Esophagus squamous epithelium (tissue), 5 donors: ENCODE measurements at places on chromosomes 2 and 18. TPM values are rescaled to one million over a fixed set of nuclear protein-coding genes. Genes with fewer than 3 reads are reported as not detected.

Gene SH3RF3
- 2.4 TPM for total RNA-seq

- H3K4me3 ChIP-seq, result no peak overlapping the region
- DNase-seq, result no peak
- no peaks in the 10 kb centered on the region for H3K36me3 ChIP-seq
Observed at GRCh38 chr2:30914456-30914855, 107.2 kb upstream of the CAPN13 start.

Gene FEV
- not detected for total RNA-seq

Gene SRD5A2
- not detected for total RNA-seq

DNA sequence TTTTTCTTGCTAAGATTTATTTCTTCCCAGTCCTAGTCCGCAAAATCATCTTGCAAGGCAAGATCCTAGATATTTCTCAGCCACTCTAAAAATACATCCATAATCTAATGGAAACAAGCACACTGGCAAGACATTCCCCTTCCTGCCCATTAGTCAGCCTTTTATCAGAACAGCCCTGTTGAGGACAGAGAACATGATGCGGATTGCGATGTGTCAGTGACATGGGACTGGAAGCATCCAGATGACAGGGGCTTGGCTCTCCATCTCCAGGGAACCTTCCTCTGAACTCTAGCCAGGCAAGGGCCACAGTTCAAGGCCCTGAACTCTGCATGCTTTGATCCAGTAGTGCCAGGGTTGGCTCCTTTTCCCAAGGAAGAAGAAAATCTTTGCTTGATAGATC, 70.0 kb downstream of the VSNL1 start:
- H3K36me3 ChIP-seq, result no peaks in the 10 kb centered on the region
- H3K4me3 ChIP-seq, result no peak overlapping the region
- H3K4me1 ChIP-seq, result peaks cover 3% of the 10 kb centered on the region
- DNase-seq, result no peak

Gene SERPINB12
- total RNA-seq, result 13.2 TPM

Gene LRP2
- total RNA-seq, result not detected

DNA sequence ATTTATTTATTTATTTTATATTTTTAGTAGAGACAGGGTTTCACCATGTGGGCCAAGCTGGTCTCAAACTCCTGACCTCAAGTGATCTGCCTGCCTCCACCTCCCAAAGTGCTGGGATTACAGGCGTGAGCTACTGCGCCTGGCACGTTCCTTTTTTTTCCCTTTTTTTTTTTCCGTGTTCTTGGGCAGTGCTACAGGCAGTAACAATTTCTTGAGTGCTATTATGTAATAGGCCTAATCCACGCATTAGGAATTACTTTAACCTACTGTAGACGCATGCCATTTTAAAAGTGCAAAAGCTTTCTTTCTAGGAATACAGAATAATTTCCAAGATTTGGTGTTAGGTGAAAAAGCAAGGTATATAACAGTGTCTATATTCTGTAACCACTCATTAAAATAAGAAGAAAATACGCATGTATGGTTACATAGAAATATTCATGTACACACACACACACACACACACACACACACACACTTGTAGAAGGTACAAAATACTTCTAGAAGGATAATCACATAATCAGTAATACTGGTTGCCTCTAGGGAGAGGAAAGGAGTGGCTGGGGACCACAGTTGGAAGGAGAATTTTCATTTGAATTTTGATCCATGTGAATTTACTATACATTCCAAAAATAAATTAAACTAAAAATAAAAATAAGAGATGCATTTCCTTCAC, 92.3 kb downstream of the METTL8 start:
- no peaks in the 10 kb centered on the region for H3K4me1 ChIP-seq
- H3K27ac ChIP-seq, result no peak overlapping the region
- H3K36me3 ChIP-seq, result no peaks in the 10 kb centered on the region
- H3K27me3 ChIP-seq, result no peaks in the 10 kb centered on the region
- DNase-seq, result no peak
- no peak overlapping the region for H3K4me3 ChIP-seq

DNA sequence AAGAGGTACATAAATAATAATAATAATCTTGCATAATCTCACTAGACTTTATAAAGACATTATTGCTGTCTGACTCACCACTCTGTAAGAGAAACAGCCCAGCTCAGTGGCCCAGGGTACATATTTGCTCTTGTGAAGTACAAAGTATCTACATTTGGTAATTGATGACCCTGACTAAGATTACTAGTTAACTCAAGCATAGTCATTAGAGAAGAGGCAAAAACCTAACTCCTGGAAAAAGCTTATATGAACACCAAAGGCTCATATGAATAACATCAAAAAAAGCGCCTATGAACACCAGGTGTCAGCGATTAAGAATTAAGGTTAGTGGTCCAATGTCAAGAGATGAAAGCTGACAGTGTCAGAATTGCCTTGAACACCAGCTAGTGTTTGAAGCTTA, 38.4 kb downstream of the RAD51AP2 start:
- no peak overlapping the region for H3K4me3 ChIP-seq
- DNase-seq, result no peak
- no peaks in the 10 kb centered on the region for H3K27me3 ChIP-seq
- H3K4me1 ChIP-seq, result peaks cover 6% of the 10 kb centered on the region
- no peaks in the 10 kb centered on the region for H3K36me3 ChIP-seq
- no peak overlapping the region for H3K27ac ChIP-seq

GRCh38 chr2:127625572-127625951, 20.4 kb upstream of the GPR17 start:
- no peaks in the 10 kb centered on the region for H3K36me3 ChIP-seq
- H3K27me3 ChIP-seq, result peaks cover 39% of the 10 kb centered on the region
- no peak overlapping the region for H3K27ac ChIP-seq
- no peak for DNase-seq
- H3K4me1 ChIP-seq, result no peaks in the 10 kb centered on the region
